Cortex of kidney (tissue), 1 donor: ENCODE measurements at places on chromosomes 5 and 9.

GRCh38 chr9:13181652-13182051 lies 97.8 kb downstream of the MPDZ start:
- no peak for DNase-seq

- DNase-seq, result no peak
Observed at GRCh38 chr5:6287176-6287575, 91.2 kb downstream of the MED10 start.

GRCh38 chr5:177364159-177364962 lies 6.6 kb downstream of the RGS14 start:
- no peak for DNase-seq

- no peak for DNase-seq
Observed at GRCh38 chr5:155094455-155094854, 80.9 kb downstream of the KIF4B start.

DNA sequence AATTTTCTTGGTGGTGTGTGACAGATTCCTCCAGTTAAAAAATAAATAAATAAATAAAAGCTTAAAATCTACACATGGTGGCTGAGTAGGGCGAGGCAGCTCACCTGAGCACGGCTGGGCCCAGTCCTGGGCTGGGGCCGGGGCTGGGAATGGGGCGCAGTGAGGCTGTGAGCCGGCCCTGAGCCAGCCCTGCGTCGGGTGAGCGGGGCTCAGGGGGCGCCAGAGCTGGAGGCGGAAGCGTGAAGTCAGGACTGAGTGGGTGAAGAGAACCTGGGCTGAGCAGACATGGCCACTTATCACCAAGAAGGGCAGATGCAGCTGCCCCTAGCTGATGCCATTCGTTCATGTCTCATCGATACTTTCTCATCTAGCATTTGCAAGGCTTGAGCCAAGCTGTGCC lies 22.8 kb upstream of the DTWD2 start:
- no peak for DNase-seq

DNA sequence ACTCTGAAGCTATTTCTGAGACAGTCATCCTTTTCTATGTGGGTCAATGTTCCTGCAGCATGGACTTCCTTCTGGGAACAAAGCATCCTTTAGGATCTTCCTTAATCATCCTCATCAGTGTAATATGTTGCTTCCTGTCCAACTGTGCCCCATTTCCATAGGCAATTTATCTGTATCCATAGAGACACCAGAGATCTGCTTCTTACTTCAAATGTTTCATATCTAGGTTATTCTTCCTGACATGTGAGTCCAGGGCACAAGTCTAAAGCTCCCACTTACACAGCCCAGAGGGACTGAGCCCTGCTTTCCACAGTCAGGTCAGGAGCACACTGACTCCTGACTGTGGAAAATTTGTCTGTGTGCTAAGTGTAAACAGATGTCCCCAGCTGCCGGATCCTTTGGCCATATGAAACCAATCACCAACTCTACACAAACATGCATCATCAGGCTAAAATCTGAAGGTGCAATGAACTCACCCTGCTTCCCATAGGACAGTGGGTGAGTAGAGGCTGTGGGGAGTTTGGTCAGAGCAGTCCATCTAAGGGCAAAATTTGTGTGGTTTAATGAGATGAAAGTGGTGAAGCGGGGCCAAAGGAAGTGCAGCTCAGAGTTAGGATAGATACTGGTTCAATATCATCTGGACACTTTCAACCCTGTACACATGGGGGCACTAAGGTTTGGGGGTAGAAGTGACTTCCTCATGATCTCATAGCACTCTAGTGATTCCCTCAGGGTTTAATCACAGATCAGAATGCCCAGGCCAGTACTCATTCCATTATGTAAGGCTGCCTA lies 85.2 kb upstream of the TNC start:
- no peak for DNase-seq
